Activated B cell treated with CpG ODN at 0.5 μM for 24 hours (primary cell): ENCODE measurements at places on chromosomes 12 and 14. TPM values are rescaled to one million over a fixed set of nuclear protein-coding genes. Genes with fewer than 3 reads are reported as not detected.

DNA sequence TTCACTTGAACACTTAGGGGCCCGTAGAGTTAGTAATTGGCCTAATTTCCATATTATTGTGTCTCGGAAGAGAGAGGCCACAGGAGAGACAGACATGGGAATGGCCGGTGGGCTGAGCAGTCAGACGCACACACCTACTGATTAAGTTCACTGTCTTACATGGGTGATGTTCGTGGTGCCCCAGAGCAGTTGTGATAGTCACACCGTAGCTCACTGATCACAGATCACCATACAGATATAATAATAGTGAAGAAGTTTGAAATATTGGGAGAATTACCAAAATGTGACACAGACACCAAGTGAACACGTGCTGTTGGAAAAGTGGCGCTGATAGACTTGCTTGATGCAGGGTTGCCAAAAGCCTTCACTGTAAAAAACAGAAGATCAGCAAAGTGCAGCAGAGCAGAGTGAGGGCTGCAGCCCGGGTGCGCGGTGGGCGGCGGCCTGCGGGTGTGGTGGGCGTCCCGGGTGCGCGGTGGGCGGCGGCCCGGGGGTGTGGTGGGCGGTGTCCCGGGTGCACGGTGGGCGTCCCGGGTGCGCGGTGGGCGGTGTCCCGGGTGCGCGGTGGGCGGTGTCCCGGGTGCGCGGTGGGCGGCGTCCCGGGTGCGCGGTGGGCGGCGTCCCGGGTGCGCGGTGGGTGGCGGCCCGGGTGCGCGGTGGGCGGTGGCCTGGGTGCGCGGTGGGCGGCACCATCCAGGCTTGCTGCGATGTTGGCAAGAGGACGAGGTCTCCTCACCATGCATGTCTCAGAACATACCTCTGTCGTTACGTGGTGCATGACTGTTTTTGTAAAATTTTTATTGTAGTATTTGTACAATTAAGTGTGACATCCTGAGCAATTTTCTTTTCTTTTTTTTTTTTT, 34.3 kb upstream of the TEX22 start:
- DNase-seq, result peak; percentile 62

The ANG gene
- 1.1 TPM in 1 of 2 replicates, not detected in the other for total RNA-seq

- DNase-seq, result no peak
Observed at GRCh38 chr14:94945615-94946014, 175.7 kb upstream of the GSC start.

The CAPZA3 gene
- not detected in 2 replicates for total RNA-seq

- no peak for DNase-seq
Observed at GRCh38 chr14:41830714-41831406, 224.2 kb downstream of the LRFN5 start.

- no peak for DNase-seq
Observed at GRCh38 chr14:30854492-30854891, 19.9 kb upstream of the COCH start.

The PLEKHG7 gene
- 3.4 and 4.1 TPM in 2 replicates for total RNA-seq

DNA sequence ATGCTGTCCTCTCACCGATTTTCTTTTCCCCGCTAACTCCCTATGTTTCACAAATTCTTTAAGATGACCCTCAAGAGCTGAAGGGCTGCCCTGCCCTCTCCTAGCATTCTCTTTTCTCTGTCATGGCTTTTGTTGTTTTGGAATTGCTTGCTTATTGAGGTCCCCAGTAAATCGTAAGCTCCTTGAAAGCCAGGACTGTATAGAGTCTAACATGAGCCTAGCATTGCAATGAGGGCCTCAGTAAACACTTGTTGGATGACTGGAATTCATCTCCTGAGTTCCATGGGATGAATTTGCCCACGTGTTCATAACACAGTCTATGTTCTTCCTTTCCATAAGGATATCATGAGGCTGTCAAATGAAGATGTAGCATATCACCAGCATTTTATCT, 92.2 kb downstream of the APAF1 start:
- no peak for DNase-seq

DNA sequence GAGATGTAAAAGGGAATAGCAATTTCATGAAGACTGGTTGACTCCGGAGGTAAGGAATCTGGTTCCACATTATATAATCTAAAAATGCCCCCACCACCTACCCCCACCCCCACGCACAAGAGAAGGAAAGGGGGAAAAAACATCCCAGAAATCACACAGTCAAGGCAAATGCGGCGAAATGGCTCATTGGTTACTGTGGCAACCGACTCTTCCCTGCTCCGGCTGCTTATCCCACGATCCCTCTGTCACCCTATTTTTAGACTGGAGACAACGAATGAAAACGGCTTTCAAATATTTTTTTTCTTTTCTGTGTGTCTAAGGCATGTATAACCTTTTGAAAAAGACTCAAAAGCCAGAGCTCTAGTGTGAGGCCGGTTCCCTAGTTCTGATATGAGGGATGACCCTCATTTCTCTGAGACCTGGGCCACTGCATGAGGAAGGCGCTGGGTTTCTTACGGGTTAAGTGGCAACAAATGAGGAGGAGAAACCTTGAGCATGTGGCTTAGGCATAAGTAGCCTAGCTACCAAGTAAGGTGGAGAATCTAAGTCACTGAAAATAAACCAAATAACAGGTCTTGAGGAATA, 148.3 kb upstream of the GRIN2B start:
- no peak for DNase-seq

- no peak for DNase-seq
Observed at GRCh38 chr12:78695749-78696148, 168.8 kb upstream of the SYT1 start.

GRCh38 chr14:91893007-91893406, 25.7 kb upstream of the TC2N start:
- DNase-seq, result no peak

DNA sequence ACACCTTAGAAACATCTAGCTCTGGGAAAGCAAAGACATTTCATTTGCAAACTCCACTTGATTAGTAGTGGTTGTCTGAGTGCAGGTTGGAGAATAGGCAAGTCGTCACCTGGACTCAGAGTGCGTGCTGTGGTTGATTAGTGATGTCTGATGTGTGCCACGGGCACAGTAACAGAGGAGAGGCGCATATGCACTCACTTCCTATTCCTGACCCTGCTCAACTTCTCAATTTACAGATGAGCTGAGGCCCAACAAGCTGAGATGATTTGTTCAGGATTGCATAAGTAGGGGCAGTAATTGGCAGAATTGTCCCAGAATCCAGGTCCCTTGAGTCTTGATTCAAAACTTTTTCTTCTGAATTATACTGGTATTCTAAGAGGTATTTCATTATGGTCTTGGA, 44.9 kb downstream of the ADCK1 start:
- no peak for DNase-seq

The SRRM4 gene
- not detected in 2 replicates for total RNA-seq

- no peak for DNase-seq
Observed at GRCh38 chr14:54683882-54684794, 117.2 kb downstream of the SAMD4A start.

The SYCP3 gene
- 0.17 and 0.49 TPM in 2 replicates for total RNA-seq

- no peak for DNase-seq
Observed at GRCh38 chr14:93033084-93033982, 82.4 kb downstream of the ITPK1 start.
